ENCODE measurements at places on chromosomes 2 and 18.

DNA sequence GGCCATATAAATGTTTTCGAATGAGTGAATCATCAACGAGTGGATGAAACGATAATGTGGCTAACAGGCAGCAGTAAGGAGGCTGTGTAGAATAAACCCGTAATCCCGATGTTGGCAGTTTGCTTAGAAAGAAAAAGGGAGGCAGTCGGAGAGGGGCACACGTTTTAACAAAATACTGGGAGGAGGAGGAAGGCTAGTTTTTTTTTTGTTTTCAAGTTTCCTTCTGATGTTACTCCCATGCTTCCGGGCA, 476 bp upstream of the MSH2 start:
- DNase-seq = peak; percentile 41

- no peak for DNase-seq
These were observed 87.2 kb downstream of the SMAD7 start for GRCh38 chr18:48863432-48864065.

DNA sequence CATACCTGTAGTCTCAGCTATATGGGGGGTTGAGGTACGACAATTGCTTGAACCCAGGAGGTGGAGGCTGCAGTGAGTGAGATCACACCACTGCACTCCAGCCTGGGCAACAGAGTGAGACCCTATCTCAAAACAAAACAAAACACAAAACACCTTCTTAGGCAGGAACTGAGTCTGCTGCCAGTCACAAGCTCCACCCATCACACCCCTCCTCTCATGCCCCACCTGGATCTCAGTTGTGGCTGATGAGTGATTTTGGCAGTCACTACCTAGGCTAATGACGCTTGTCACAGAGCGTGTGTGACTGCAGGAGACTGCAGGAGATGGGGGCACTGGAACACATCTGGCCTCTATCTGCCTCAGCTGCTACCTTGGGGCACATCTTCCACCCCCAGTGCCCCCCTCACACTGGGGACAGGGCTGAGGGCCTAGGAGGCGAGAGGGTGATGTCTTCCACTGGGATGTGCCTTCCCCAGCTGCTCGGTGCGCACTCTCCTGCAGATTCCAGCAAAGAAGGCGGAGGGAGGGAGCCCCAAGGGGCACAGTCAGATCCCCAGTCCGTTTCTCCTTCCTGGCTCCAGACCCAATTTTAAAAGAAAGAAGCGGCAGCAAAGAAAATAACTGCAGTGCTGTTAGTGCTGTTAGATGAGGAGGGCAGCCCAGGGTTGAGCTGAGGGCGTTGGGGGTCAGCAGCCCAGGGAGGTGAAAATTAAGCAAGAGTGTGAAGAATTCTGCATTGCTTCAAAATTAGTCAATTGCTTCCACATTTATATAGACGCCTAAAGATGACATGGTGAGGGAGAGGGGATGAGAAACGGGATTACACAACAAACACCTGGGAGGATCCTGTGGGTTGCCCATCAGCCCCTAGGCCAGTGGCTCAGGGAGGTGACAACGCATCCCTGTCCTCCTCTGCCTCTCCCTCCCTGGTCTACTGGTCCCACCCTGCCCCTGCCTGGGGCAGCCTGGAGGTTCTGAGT, 143.6 kb upstream of the HAAO start:
- DNase-seq = no peak

DNA sequence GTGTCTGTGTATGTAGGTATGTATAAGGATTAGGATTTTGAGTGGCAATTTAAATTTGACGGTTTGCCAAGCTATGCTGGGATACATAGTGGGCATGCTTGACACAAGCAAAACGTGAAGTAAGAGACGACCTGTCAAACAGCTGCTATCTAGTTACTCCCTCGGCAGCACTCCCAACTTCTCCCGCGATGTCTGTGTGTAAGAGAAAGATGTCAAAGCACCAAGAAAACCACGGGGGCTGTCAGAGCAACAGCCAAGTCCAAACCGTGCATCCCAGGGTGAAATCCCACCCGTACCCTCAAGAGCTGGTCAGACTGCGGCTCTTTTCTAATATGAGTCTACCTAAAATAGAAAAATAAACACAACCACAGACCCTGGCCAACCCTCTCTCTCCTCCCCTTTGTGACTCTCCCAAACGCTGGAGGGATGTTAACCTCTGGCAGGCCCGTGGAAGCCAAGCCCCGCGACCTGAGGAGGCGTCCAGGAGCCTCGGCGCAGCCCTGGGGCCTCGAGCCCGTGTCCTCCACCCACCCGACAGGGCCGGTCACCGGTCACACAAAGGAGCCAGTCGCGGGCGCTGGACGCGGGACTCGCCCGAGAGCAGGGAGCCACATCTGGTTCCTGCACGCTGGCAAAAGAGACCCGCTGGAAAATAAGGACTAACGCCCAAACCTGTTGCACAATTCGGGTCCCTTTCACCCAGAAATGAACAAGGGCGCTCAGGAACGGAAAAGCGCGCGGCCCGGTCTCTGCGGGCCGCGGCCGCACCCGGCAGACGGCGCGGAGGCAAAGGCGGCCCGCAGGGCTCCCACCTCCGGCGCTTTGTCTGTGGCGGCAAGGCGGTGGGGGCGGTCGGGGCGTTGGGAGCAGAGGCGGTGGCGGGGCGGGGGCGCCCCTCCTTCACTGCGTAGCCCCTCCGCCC, 925 bp downstream of the SESTD1 start:
- DNase-seq = peak; percentile 48

- no peak for DNase-seq
These were observed 98.5 kb upstream of the KCTD1 start for GRCh38 chr18:26646901-26647300.

DNA sequence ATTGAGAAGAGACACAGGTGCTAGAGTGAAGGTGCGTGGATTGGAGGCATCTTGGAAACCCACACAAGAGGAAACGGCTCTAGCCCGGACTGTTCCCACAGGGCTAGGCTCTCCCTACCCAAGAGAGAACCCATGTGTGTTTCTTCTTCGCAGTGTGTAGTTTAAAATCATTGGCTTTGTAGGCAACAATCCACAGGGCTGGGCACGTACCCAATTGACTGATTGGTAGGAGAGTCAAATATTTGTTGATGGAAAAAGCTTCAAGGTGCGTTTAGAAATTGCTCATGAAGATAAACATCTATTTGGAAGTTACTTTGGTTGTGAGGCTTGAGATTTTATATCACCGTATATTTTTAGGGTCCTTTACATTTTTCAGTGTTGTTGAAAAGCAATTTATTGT, 13.2 kb upstream of the YWHAQ start:
- DNase-seq = no peak

DNA sequence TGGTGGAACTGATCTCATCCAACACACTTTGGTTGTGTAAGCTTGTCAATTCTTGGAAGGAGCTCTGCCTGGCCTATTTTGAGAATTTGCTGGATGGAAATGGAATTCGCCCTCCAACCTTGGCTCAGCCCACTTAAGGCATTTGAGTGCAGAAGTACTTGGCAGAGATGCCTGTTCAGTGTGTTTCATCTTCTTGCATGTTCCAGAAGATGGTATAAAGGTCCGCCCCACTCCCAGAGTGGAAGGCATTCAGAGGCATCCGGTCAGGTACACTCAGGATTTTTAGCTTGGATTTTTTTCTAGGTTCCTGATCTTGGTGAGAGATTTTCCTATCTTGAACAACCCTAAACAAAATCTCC, 61.3 kb upstream of the TXNDC2 start:
- DNase-seq = peak; percentile 37

GRCh38 chr2:120520929-120521912, 175.3 kb downstream of the INHBB start:
- DNase-seq = peak; percentile 70

DNA sequence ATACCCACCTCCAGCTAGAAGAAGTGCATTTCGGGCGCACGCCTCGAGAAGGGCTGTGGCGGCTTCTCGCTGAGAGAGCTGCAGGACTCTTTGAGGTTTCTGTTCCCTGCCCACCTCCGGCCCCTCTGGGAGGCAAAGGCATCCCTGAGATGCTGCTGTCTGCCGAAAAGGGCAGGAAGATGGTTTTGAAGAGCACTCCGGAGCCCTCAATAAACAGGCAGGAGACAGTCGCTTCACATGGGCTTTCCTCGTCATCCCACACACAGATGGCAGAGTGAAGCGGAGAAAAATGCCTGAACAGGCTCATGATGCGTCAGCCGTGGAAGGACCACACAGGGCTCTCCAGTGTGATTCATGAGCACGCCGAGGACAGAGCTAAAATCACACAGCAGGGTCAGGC, 25.4 kb upstream of the GLI2 start:
- DNase-seq = no peak

- peak; percentile 72 for DNase-seq
These were observed 42.1 kb upstream of the SIGLEC15 start for GRCh38 chr18:45783097-45784075.

DNA sequence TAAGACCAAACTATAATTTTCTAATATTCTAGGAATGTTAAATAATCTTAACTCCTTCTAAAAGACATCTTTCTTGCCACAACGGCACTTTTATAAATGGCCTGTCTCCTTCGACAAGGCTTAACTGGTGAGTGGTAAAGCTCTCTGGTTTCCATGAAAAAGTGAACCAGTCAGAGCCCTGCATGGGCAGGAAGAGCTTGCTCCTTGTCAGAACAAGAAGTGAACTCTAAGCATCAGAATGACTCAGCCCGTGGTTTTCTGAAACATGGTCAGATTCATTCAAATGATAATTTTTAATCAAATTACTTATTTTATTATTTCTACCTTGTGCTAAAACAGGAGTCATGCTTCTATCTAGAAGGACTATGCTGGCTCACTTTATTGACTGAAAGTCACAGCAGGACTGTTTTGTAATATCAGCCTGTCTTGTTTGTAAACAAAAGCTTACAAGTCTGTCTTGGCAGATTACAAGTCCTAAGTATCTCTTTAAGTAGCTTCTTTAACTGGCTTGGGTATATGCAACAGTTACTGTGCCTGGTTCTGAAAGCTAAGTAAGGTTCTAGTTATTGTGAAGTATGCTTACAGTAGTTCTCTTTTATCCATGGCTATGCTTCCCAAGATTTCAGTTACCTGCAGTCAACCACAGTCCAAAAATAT, 245.4 kb downstream of the NAPG start:
- DNase-seq = peak; percentile 16

- DNase-seq = no peak
These were observed 29.3 kb downstream of the SERPINE2 start for GRCh38 chr2:224009605-224010315.

DNA sequence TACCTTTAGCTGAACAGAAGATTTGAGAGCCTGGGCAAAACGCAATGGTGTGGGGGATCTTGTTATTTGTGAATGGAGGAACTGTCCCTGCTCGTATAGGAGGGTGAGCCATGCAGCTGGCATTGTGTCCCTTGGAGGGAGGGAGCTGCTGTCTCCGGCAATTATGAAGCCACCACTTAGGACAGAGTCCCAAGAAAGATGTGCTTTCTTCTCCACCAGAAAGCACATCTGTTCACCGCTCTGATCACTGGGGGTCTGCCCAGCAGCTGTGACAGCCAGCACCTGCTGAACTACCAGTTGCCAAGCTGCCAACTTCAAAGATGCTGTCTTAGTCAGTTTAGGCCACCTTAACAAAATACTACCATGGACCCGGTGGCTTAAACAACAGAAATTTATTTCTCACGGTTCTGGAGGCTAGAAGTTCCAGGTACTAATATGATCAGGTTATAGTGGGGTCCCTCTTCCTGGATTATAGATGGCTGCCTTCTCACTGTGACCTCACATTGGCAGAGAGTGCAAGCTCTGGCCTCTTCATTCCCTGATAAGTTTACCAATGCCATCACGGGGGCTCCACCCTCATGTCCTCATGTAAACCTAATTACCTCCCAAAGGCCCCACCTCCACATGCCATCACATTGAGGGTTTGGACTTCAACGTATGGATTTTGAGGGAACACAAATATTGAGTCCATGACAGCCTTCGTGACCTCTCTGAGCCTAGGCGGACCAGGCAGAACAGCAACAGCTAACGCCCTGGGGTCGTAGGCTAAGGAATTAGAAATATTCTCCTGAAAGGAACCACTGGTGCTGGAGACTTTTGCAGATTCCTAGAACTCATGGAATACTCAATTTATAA, 148.3 kb downstream of the RHBDD1 start:
- DNase-seq = no peak

DNA sequence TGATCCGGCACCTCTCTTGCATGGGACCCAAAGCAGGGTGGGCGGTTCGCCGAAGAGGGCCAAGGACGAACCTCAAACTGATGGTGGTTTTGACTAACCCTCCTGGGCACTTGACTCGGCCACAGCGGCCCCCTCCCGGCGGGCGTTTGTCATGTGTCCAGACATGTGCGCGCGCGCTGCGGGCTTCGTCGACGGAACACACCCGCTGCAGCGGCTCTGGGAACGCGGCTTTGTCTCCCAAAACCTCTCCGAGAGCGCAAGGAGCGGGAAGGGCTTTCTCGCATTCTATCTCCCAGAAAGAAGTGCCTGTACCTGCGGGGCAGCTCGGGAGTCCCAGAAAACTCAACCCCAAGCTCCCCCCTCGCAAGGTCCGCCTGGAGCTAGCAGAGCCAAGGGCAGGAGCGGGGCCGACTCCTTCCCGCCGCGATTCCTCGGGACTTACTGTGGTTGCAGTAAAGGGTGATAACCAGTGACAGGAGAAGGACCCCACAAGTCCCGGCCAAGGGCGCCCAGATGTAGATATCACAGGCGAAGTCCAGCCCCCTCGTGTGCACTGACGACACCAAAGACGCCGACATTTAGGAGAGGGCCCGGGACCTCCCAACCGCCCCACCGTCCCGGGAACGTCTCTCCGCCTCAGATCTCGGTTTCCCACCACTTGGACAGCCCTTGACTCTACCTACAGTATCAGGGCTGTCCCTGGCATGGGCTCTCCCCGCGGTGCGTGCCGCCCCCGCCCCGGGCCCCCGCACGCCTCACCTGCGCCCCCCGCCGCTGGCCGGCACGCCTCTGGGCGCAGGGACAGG, 1.6 kb downstream of the CD8A start:
- DNase-seq = peak; percentile 45
